ENCODE measurements at places on chromosomes 1 and 21. TPM values are rescaled to one million over a fixed set of nuclear protein-coding genes. Genes with fewer than 3 reads are reported as not detected.

Gene CR1L
- not detected for total RNA-seq

Gene INKA2
- 10.4 TPM for total RNA-seq

Gene CYP4B1
- total RNA-seq: not detected

Gene TACSTD2
- 51.0 TPM for total RNA-seq

Gene DMRTA2
- total RNA-seq: not detected

Gene ZNF670
- 4.0 TPM for total RNA-seq

Gene TAS1R1
- total RNA-seq: not detected

Gene C1orf87
- total RNA-seq: not detected

Gene CHODL
- 0.06 TPM for total RNA-seq

Gene COP1
- 40.8 TPM for total RNA-seq

Gene SPATA45
- not detected for total RNA-seq

Gene DMBX1
- total RNA-seq: not detected

Gene LCE5A
- total RNA-seq: not detected

Gene PHLDA3
- total RNA-seq: 74.8 TPM

Gene LMX1A
- not detected for total RNA-seq

Gene KCNA2
- total RNA-seq: not detected

Gene CACHD1
- 8.2 TPM for total RNA-seq

Gene OR10Z1
- total RNA-seq: not detected

Gene DFFA
- 48.4 TPM for total RNA-seq

Gene DCST1
- not detected for total RNA-seq

Gene PGLYRP4
- total RNA-seq: not detected

Gene SPTA1
- not detected for total RNA-seq

Gene ATP6V1G3
- not detected for total RNA-seq

Gene TNFAIP8L2
- total RNA-seq: not detected

Gene A3GALT2
- not detected for total RNA-seq

Gene NEK7
- total RNA-seq: 48.6 TPM

Gene KRTAP19-3
- not detected for total RNA-seq

Gene DEPDC1
- total RNA-seq: 2.1 TPM

Gene PEAR1
- total RNA-seq: 62.6 TPM

Gene DHX9
- total RNA-seq: 107 TPM

Gene ANKRD34A
- total RNA-seq: 0.35 TPM

Gene OR2L13
- not detected for total RNA-seq

Gene RBM34
- total RNA-seq: 49.9 TPM

Gene LPAR3
- not detected for total RNA-seq

Gene S100A14
- total RNA-seq: not detected

Gene PDPN
- total RNA-seq: 4.2 TPM

Gene TRIM45
- total RNA-seq: 3.0 TPM

Gene RGS7
- 1.6 TPM for total RNA-seq

Gene C1orf21
- 28.1 TPM for total RNA-seq

Gene SLC22A15
- 0.10 TPM for total RNA-seq

Gene VAV3
- 16.4 TPM for total RNA-seq

Gene TMEM35B
- 31.6 TPM for total RNA-seq

Gene DVL1
- 56.5 TPM for total RNA-seq

Gene KLF17
- total RNA-seq: not detected

Gene RASAL2
- total RNA-seq: 35.9 TPM
